Karpas-422 (cell line): ENCODE measurements at places on chromosomes 12 and 14. TPM values are rescaled to one million over a fixed set of nuclear protein-coding genes. Genes with fewer than 3 reads are reported as not detected.

DNA sequence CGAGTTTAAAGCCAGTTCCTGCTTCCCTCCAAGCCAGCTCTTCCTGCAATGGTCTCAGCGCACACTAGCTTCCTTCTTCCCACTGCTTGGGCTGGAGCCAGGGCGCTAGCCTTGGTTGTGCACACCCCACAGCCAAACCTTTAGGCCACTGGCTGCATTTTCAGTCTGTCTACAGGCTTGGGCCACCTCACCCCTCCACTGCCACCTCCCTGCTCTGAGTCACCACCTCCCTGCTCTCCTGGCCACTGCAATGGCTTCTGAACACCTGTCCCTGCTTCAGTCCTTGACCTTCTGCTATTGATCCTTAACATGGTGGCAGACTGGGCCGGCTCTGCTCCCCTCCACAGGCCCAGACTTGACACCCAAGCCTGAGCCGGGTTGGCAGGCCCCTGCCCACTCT lies 151.1 kb downstream of the RBM19 start:
- no peak for DNase-seq

DNA sequence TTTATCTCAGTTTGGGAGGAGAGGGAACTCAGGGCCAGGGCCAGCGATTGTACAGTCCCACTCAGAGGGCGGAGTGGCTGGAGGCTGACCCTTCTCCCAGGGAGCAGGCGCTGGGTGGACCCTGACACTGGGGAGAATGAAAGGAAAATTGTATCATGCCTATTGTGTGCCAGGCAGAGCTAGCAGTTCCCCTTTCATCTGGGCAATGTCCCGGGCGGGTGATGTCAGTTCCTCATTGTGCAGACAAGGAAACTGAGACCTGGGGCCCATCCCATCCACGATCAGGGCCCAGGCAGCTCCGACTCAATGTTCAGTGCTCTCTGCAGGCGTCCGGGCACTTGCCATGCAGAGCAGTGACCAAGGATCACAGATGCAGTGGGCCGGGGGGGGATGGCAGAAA lies 101.9 kb upstream of the RTL1 start:
- peak; percentile 27 for DNase-seq

GRCh38 chr12:114342656-114343055 lies 63.3 kb downstream of the TBX5 start:
- DNase-seq = no peak

DNA sequence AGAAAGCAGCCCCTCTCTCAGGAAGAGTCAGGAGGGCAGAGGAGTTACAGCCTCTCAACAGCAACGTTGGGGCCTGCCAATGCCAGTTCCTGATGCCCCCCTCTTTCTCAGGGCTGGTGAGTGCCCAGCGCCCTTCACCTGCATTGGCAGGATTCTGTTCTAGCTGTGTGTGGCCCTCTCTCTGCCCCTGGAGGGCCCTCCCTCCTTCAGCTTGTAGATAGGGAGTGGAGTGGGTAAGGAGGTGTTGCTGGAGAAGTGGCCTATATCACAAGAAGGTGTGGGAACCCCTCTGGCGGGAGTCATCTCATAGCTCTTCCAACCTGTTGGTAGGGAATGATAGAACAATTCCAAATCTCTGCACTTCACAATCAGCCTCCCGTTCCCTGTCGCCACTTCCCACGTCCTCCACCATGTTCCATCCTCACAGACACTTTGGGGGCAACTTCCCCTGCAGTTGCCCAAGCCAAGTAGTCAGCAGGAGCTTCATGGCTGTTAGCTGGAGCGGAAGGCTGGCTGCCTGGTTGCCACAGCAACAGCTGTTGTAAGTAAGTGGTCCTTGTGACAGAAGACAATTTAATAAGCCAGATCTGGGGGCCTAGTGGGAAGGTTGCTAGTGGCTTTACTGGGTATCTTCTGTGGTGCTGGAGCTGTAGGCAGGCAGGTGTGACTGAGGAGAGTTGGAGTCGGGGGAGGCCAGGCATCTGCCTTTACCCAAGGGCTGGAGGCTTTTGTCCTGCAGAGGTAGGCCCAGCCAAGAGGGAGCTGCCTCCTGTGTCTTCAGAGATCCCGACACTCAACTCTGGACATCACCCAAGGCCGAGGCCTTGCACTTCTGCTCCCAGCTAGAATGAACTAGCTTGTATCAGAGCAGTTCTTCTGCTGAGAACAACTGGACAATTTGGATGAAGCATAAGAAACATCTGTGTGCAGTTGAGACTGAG lies 38.4 kb downstream of the GALNT16 start:
- no peak for DNase-seq

DNA sequence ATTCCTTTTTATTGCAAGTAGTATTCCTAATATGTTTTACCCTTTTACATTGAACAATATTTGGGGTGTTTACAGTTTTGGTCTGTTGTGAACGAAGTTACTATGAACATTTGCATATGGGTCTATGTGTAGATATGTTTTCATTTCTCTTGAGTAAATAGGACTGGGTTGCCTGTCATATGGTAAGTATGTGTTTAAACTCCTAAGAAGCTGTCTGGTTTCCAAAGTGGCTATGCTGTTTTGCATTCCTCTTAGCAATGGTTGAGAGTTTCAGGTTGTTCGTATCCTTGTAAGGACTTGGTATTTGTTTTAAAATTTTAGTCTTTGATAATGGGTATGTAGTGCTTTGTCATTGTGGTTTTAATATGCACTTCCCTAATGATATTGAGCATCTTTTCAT lies 6.3 kb downstream of the METAP2 start:
- no peak for DNase-seq

DNA sequence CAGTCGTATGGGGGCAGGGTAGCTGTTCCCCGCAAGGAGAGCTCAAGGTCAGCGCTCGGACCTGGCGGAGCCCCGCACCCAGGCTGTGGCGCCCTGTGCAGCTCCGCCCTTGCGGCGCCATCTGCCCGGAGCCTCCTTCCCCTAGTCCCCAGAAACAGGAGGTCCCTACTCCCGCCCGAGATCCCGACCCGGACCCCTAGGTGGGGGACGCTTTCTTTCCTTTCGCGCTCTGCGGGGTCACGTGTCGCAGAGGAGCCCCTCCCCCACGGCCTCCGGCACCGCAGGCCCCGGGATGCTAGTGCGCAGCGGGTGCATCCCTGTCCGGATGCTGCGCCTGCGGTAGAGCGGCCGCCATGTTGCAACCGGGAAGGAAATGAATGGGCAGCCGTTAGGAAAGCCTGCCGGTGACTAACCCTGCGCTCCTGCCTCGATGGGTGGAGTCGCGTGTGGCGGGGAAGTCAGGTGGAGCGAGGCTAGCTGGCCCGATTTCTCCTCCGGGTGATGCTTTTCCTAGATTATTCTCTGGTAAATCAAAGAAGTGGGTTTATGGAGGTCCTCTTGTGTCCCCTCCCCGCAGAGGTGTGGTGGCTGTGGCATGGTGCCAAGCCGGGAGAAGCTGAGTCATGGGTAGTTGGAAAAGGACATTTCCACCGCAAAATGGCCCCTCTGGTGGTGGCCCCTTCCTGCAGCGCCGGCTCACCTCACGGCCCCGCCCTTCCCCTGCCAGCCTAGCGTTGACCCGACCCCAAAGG lies 804 bp downstream of the GAPDH start:
- DNase-seq = peak; percentile 86

GRCh38 chr12:9240776-9241175 lies 32.6 kb upstream of the PZP start:
- no peak for DNase-seq

GRCh38 chr12:106918746-106919145 lies 37.0 kb upstream of the TMEM263 start:
- DNase-seq = peak; percentile 55

- DNase-seq = no peak
Measured at GRCh38 chr12:132550830-132551640, 59.3 kb downstream of the LRCOL1 start.

GRCh38 chr14:75150150-75150549 lies 23.3 kb upstream of the NEK9 start:
- no peak for DNase-seq

DNA sequence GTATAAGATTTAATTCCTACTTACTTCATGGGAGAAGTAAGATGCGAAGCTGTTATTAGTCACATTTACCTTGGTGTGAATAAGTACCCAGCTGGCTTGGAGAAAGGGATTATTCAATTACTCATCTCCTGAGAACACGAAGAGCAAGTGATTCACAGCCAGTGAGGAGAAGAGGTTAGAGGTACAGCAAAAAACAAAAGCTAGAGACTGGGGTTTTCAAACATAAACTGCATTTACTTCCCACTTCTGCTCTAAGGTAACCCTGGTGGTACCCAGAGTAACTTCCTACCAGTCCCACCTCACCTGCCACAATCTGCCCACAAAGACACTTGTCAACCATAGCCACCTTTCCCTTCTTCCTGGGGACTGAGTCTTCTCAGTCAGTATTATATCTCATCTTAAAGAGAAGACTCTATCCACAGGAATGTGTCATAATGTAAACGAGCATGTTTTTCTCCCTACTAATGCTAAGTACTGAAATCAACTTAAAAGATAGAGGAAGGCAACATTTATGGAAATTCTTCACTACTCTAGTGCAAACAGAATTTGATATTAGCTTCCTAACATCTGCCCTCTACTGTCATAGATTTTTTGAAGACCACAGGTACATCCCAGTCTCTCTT lies 6.0 kb upstream of the IL22 start:
- no peak for DNase-seq

GRCh38 chr12:48000878-48001504 lies 3.3 kb downstream of the COL2A1 start:
- no peak for DNase-seq

GRCh38 chr12:14878488-14878887 lies 7.2 kb downstream of the MGP start:
- DNase-seq = no peak

GRCh38 chr12:92143686-92144630 lies 1.7 kb downstream of the BTG1 start:
- peak; percentile 84 for DNase-seq

DNA sequence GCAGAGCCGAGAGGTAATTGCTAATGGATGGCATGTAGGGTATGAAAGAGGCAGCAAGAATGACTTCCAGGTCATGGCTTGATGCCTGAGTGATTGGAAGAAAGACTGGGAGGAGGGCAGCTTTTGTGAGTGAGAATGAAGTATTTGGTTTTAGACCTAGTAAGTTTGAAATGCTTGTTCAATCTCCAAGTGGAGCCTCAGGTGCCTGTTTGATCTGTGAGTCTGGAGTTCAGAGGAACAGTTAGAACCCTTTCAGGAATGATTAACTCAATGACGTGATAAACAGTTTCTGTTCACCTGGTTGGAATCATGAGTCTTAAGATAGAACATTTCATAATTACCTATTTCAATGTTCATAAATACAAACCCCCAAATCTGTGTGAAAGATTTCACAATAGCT lies 10.4 kb downstream of the KCNJ8 start:
- DNase-seq = no peak

DNA sequence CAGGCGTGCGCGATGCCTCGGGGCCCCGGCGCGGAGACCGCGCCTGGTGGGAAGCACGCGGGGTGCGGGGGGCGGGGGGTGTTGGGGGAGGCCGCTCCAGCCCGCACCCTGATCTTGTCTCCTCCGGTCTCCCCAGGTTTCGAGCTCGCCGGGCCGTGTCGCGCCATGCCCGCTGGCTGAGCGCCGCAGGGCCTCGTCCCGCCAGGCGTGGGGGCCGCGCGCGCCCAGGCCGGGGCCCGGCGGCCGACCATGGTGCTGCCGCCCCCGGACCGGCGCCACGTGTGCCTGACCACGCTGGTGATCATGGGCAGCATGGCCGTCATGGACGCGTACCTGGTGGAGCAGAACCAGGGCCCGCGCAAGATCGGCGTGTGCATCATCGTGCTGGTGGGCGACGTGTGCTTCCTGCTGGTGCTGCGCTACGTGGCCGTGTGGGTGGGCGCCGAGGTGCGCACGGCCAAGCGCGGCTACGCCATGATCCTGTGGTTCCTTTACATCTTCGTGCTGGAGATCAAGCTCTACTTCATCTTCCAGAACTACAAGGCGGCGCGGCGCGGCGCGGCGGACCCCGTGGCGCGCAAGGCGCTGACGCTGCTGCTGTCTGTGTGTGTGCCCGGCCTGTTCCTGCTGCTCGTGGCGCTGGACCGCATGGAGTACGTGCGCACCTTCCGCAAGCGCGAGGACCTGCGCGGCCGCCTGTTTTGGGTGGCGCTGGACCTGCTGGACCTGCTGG lies 2.4 kb downstream of the TMEM121 start:
- DNase-seq = no peak

DNA sequence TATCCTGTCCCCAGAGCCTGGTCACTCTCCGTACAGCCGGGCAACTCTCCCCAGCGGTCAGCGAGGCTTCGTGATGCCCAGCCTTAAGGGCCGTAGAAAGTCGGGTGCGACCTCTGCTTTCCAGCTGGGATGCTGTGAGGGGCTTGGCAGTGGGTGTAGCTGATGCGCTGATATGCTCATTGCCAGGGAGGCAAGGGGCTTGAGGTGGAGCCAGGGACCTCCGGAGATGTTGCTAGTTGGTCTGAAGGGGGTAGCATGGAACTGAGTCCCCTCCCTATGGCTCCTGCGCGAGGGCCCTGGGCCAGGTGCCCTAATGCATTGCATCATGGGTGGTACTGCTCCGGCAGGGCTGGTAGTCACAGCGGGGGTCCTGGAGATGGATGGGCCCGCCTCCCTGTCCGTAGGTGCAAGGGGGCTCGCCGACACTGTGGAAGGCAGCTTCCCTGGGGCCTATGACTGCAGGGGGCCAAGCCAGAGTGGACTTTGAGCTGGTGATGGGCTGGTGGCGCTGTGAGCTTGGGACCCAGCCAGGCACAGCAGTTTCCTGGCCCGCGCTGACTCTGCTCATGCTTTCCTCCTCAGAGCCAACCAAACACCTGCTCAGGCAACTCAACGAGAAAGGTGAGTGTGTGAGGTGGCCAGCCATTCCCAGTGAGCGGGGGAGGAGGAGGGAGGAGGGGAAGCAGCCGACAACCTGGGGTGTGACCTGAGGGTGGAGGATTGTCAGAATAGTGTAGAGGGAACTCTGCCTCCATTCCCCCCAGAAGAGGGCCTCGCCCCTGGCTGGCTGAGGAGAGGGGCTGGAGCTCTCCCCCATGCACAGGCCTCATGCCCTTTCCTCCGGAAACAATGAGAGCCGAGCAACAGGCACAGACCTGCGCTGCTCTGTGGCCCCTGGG lies 32.3 kb downstream of the PLEKHG3 start:
- DNase-seq = no peak

GRCh38 chr12:73210548-73211204 lies 938.5 kb downstream of the TRHDE start:
- DNase-seq = no peak

DNA sequence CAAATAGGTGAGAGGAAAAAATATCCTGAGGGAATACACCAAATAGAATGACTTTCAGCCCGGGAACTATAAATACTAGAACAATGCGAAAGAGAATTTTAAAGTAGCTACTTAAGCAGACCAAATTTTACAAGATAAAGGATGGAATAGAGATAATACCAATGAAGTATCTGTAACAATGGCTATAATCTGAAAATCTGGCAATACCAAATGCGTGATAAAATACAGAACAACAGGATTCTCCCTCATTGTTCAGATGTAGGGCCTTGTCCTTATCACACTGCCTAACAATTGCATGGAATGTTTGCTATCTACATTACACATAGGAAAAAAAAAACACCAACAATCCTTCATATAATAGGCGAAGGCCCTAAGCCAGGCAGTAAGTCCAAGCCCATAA lies 815.4 kb upstream of the MDGA2 start:
- DNase-seq = no peak

C12orf54 gene
- total RNA-seq = not detected in 2 replicates

CELA1 gene
- not detected in 2 replicates for total RNA-seq

CD69 gene
- total RNA-seq = 0.22 and 0.34 TPM in 2 replicates

SRRM4 gene
- not detected in 2 replicates for total RNA-seq

ADAMTS20 gene
- total RNA-seq = not detected in 2 replicates

DEPDC4 gene
- total RNA-seq = 1.9 and 6.2 TPM in 2 replicates

TROAP gene
- 20.2 and 58.2 TPM in 2 replicates for total RNA-seq

MEG3 gene
- not detected in 2 replicates for total RNA-seq

CEBPE gene
- 0.11 TPM in 1 of 2 replicates, not detected in the other for total RNA-seq

TPH2 gene
- not detected in 2 replicates for total RNA-seq

HSPA2 gene
- 0.15 and 0.22 TPM in 2 replicates for total RNA-seq

PLEKHD1 gene
- 0.41 TPM in 1 of 2 replicates, not detected in the other for total RNA-seq

DCN gene
- total RNA-seq = 612 and 1,580 TPM in 2 replicates

LMO3 gene
- total RNA-seq = not detected in 2 replicates

MYF6 gene
- total RNA-seq = not detected in 2 replicates
